Fibroblast of pulmonary artery (primary cell): ENCODE measurements at places on chromosomes 3 and 15.

GRCh38 chr3:191470545-191470944 is 9.6 kb downstream of the PYDC2 start:
- no peak for DNase-seq

DNA sequence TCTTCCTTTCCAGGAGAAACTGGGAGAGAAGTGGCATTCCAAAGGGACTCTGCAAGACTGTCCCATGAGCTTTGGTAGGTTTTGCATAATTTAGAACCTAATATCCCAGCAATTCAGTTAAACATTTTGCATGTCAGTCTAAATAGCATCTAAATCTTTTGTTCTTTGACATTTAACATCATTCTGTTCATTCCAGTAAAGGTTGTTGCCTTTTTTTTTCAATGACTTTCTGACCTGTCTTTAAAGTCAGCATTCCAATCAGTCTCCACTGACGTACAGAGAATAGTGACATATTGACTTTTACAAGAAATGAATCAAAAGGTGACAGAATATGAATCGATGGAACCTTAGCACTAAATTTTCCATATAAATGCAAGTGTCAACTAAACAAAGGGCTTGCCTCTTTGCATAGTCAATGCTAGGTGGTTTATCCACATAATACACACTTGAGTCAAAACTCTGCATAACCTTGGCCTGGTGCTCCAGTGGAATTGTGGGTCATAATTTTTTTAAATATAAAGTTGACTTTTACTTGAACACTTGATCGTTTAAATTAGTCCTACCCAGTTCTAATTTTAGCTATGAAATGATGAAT is 370.1 kb downstream of the CNTN6 start:
- DNase-seq: no peak

- DNase-seq: peak; percentile 63
Observed at GRCh38 chr3:72818092-72818773, 30.0 kb downstream of the SHQ1 start.

DNA sequence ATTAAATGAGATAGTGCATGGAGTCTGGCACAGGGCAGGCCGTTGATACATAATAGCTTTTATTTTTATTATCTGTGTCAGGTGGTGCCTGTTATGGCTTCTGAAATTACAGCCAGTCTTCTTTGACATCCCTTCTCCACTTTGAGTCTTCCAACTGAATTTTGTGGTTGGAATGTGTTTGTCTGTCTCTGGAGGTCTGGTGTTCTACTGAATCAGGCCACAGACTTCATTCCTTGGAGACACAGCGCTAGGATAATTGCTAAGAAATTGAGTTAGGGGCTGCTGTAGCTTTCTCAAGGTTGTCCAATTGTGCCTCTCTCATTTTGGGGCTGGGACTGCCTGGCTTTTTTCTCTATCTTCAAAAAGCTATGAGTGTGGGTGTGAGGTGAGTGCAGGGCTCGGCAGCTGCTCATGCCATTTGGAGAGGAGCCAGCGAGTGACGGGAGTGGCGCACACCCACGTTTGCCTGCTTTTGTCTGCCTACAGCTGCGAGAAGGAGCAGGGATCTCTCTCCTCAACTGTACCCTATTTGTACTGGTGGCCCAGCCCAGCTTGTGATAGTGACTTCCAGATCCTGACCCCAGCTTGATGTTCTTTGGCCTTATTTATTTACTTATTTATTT is 49.8 kb upstream of the SYN2 start:
- peak; percentile 4 for DNase-seq

DNA sequence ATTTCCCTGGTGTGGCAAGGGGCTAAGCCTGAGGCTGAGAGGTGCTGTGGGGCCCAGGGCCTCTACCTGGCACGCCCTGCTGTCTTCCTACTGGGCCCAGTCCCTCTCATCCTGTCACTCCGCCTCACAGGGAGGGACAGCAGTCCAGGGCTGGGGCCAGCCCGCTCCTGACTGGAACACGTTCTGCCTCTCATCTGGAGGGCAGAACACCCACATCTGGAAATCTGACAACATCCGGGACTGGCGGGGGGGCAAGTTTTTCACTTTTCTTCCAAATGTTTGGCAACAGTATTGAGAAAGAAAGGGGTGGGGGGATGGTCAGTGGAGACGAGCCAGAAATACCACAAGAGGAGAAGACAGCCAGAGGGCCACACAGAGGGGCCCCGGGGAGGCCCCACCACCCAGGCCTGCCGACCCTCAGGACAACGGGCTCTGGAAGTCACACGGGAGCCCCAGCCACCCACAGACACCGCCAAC is 1.8 kb upstream of the MYL3 start:
- DNase-seq: peak; percentile 74

DNA sequence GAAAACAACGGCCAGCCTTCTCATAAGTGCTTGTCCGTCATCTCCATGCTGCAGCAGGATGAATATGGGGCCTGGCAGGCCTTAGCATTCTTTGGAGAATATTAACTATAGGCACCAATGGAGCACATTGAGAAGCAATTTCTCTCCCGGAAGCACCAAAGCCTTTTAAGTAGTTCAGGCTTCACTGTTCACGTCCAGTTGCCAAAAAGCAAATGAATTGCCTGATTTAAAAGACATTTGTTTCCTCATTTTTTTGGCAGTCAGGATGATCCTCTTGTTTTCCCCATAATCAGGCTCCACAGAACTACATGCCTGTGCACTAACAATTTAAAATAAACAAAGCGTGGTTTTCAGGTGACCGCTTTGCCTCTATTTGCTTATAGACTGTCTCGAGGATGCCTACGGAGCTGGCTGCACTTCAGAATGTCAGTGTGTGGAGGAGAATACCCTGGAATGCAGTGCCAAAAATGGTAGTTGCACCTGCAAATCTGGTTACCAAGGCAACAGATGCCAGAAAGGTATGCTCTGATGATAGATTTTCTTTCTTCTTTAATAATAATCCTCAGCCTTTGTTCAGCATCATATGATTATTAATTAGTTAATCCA is 725.2 kb upstream of the GOLIM4 start:
- DNase-seq: no peak
